NCI-H510A (cell line): ENCODE measurements at places on chromosomes 5 and 9.

DNA sequence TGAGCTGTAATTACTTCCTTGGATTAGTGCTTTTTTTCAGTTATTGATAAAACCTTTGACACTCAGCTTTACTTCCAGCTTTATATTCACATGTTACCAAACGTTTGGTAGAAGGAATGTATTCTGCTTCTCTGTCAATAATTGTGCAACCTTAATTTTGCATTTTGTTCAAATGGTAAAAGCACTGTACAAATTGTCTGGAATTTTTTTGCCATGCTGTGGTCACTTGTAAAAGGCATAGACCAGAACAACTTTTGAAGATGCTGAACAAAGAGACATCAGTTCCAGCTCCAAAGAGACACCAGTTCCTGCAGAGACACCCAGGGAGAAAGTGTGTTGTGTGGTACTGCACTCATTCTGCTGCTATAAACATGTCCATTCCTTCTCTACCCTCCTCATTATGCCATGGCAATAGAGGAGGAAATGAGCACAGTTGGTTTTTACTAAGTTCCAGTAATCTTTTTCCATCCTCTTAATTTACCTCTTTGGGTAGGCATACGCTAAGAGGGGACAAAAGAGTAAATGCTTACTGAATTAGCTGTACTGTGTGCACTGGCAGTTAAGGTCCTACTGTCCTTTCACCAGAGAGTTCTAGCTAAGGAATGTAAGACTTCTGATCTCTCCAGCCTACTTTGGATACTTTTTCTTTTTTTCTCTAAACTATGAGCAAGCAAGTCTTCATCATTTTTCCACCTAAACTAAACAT is 387.4 kb downstream of the FGF10 start:
- DNase-seq, result no peak

DNA sequence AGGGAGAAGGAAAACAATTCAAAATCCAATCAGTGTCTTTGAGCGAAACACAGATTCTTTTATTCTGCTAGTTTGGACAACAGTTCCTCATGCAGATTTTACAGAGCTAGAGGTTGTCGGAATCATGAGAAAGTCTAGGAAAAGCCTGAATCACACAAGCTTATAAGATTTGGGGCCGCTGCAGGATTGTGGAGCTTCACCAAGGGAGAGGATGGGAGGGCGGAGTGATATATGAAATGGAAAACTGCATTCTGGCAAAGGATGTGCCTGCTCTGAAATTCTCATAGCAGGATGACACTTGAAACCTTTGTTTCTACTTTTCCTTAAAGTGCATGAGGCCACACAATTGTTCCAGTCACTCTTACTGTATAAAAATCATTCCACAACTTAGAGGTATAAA is 134.3 kb downstream of the OR2K2 start:
- no peak for DNase-seq

GRCh38 chr9:22142671-22143070 is 133.6 kb upstream of the CDKN2B start:
- DNase-seq, result no peak

GRCh38 chr9:89935115-89935514 is 330.3 kb downstream of the GADD45G start:
- DNase-seq, result peak; percentile 59

GRCh38 chr5:31329715-31330114 is 136.2 kb downstream of the CDH6 start:
- no peak for DNase-seq
